ENCODE measurements at places on chromosomes 5 and 9. TPM values are rescaled to one million over a fixed set of nuclear protein-coding genes. Genes with fewer than 3 reads are reported as not detected.

GRCh38 chr5:88889189-88890069 lies 6.4 kb upstream of the MEF2C start:
- no peaks in the 10 kb centered on the region for H3K36me3 ChIP-seq
- H3K4me1 ChIP-seq, result peaks cover 25% of the 10 kb centered on the region
- H3K27me3 ChIP-seq, result peaks cover 47% of the 10 kb centered on the region
- H3K27ac ChIP-seq, result no peak overlapping the region
- DNase-seq, result peak; percentile 54

GRCh38 chr9:14937216-14937615 lies 27.0 kb upstream of the FREM1 start:
- H3K36me3 ChIP-seq, result no peaks in the 10 kb centered on the region
- peak overlapping the region; percentile 32 for H3K27ac ChIP-seq
- DNase-seq, result no peak
- H3K27me3 ChIP-seq, result no peaks in the 10 kb centered on the region

DNA sequence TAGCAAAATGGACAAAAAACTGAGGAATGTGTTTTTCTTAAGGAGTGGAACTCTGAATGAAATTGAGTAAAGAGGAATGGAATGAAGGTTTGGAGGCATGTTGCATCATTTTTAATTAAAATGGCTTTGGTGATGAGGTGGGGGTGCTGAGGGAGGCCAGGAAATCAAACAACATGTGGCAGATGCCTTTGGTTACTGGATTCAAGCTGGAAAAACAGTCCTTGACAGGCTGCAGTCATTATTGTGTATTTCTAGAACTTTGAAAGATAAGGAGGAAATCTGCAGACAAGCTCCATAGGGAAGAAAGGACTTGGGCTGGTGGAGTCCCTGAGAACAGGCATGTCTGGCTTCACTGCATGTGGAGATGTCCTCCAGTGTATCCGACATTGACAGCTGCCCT lies 203.5 kb upstream of the HAPLN1 start:
- no peak for DNase-seq
- H3K4me1 ChIP-seq, result peaks cover 19% of the 10 kb centered on the region
- H3K4me3 ChIP-seq, result no peak overlapping the region

CAMK2A gene
- total RNA-seq, result 0.14 TPM

DNA sequence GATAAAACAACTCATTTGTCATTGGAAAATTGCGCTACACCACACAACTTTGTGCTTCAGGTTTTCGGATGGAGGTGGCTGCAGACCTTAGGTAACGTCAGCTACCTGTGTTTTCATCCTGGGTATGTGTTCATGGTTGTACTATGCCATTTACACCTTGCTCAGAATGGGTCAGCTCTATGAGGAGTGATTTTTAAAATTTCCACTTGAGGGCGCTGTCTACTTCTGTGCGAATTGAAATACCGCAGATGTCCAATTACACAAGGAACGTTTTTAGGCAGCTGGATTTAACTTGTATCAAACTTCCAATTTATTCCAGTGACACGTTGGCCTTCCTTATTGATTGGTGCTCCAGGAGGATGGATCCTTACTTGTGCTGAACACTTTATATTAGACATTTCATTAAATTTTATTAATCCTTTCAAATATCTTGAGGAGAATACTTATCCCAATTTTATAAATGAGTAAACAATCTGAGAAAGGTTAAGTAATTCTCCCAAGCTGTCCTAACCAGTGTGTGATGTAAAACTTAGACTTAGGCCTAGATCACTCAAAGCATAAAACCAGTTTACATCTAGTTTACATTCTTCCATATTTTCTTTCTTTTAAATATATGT lies 23.4 kb downstream of the DMRTA1 start:
- no peak overlapping the region for H3K4me3 ChIP-seq
- no peak overlapping the region for H3K27ac ChIP-seq
- no peaks in the 10 kb centered on the region for H3K27me3 ChIP-seq
- no peaks in the 10 kb centered on the region for H3K36me3 ChIP-seq
- peak; percentile 32 for DNase-seq

NDUFS4 gene
- 68.5 TPM for total RNA-seq

DOCK8 gene
- 2.7 TPM for total RNA-seq

TAF11L5 gene
- not detected for total RNA-seq
